ENCODE measurements at places on chromosomes 13 and 19. TPM values are rescaled to one million over a fixed set of nuclear protein-coding genes. Genes with fewer than 3 reads are reported as not detected.
A peak's percentile ranks its signal among the peaks of the same experiment; 100 is the strongest.

Gene LAIR2
- total RNA-seq = not detected

Gene RFXANK
- total RNA-seq = 106 TPM

Gene C19orf73
- 0.80 TPM for total RNA-seq

Gene PLPPR3
- total RNA-seq = not detected

- DNase-seq = no peak
These were observed 17.6 kb downstream of the TMEM38A start for GRCh38 chr19:16678498-16678897.

DNA sequence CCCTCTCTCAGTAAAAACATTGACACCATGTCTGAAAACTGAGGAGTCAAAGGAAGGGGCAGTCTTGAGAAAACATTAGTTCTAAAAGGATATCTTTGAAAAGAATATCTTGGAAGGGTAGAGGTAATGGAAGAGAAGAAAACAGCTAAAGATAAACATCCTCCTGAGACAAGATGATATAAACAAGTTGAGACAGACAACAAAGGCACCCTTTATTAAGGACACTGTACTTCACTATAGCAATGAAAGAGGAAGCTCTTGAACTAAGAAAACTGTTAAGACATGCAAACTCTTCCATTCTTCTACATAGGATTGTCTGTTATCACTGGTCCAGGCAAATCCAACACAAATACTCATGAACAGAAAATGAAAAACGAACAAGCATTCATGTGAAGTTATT lies 46.3 kb downstream of the MTMR6 start:
- no peak for DNase-seq

- DNase-seq = no peak
These were observed at the start of gene NLRP12 for GRCh38 chr19:53824134-53824611. NLRP12 (minus strand) TSS chr19:53824314; CDS start chr19:53824174, 140 bp downstream.

GRCh38 chr13:108214441-108215271 lies 680 bp downstream of the LIG4 start:
- no peak for DNase-seq

DNA sequence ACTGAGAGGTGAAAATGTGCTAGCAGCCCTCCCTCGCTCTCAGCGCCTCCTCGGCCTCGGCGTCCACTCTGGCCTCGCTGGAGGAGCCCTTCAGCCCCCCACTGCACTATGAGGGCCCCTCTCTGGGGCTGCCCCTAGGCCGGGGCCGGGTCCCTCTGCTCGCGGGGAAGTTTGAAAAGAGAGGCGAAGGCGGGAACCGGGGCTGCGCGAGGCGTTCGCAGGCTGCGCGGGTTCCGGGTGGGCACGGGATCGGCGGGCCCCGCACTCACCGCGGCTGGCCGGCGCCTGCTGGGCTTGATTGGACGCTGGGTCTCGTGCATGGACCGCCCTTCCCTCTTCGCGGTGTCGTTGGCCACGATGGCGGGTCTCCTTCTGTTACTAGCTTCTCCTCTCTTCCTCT lies 29.3 kb downstream of the C1QTNF9 start:
- DNase-seq = no peak

- no peak for DNase-seq
These were observed 299.3 kb upstream of the ARGLU1 start for GRCh38 chr13:106867249-106867648.

DNA sequence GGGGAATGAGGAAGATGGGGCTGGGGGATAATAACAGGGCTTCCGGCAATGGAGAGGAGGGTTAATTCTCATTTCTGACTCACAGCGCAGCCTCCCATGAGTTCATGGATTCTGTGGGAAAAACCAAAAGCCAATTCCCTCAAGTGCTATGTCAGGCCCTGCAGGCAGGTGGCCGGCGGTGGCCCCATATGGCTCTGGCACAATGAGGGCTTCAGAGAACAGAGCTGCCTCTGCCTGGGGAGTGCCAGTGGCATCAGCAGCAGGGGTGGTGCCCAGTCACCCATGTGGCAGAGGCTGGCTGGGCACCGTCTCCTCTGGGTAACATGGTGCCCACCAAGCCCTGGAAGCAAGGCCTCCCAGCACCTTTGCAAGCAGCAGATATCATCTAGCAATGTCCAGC lies 69.1 kb downstream of the ALOX5AP start:
- DNase-seq = no peak

DNA sequence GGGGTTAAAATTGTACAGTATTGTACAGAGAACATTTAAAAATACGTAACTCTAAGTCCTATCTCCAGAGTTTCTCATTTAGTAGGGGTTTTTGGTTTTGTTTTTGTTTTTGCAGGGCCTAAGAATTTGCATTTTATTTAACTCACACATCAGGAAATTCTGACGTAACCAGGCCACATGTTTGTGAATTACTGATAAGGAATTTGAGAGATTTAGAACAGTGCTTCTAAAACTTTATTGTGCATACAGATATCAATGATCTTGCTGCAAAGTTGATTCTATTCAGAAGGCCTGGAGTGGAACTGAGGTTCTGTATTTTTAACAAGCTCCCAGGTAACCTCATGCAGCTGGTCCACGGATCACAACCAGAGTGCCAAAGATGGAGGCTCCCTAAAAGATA lies 49.3 kb downstream of the LIG4 start:
- no peak for DNase-seq

- DNase-seq = peak; percentile 9
These were observed 3.1 kb upstream of the NEK3 start for GRCh38 chr13:52162279-52163101.

GRCh38 chr19:54521860-54522513 lies 19.4 kb downstream of the LAIR2 start:
- no peak for DNase-seq
